ENCODE measurements at places on chromosomes 1 and 21.

- DNase-seq = peak; percentile 84
Measured at GRCh38 chr1:43007377-43008114, 48.9 kb upstream of the SLC2A1 start.

GRCh38 chr1:184559117-184559713 lies 172.4 kb downstream of the C1orf21 start:
- no peak for DNase-seq

DNA sequence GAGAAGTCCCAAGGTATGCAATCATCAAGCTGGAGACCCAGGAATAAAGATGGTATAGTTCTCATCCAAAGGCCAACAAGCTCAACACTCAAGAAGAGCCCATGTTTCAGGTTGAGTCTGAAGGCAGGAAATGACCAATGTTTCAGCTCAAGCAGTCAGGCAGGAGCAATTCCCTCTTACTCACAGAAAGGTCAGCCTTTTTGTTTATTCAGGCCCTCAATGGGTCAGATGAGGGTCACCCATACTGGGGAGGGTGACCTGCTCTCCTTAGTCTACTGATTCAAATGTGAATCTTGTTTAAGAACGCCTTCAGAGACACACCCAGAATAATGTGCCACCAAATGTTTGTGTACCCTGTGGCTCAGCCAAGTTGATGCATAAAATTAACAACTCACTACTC lies 262.4 kb downstream of the USP25 start:
- DNase-seq = no peak

DNA sequence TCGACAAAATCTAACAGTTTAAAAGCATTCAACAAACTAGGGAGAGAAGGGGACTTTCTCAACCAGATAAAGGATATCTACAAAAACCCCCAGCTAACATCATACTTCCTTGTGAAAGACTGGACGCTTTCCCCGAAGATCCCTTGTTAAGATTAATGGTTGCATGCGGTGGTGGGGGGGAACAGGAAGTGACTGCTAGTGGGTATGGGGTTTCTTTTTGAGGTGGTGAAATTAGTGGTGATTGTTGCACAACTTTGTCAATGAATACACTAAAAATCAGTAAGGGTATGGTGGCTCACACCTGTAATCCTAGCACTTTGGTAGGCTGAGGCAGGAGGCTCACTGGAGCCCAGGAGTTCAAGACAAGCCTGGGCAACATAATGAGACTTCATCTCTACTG lies 26.9 kb upstream of the EYA3 start:
- no peak for DNase-seq

- no peak for DNase-seq
Measured at GRCh38 chr1:15542388-15543250, 16.0 kb downstream of the DNAJC16 start.

DNA sequence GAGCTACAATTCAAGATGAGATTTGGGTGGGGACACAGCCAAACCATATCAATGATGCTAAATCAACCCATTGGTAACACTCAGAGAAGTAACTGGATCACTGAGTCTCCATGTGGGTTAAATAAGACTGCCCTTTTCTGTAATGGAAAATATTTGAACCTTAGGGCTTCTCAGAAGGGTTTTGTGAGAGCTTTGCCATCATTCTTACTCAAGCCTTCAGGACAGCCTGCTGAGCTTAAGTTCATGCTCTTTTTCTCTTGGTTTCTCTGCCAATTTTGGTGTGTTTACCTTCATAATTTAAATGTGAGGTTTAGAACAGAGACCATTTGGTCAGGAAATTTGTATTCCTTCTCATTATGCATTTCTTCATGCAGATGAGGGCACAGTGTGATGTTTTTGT lies 74.7 kb downstream of the DISC1 start:
- no peak for DNase-seq

DNA sequence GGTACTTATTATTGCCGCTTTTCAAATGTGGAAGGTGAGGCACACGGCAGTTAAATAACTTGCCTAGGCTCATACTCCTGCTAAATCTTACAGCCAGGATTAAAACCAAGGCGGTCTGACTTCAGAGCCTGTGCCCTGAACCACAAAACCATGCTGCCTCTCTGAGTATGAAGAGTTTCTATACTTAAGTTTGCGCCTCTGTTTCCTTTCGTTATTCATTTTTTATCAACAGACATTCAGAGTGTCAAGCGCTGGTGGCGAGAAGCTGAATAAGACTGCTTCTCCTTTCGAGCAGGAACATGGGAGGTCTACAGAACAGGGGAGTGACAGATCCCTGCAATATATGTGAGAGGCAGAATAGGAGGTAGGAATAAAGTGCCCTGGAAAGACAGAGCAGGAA lies 96.0 kb upstream of the DUSP10 start:
- no peak for DNase-seq

- no peak for DNase-seq
Measured at GRCh38 chr1:67687649-67688048, 2.6 kb downstream of the GADD45A start.

DNA sequence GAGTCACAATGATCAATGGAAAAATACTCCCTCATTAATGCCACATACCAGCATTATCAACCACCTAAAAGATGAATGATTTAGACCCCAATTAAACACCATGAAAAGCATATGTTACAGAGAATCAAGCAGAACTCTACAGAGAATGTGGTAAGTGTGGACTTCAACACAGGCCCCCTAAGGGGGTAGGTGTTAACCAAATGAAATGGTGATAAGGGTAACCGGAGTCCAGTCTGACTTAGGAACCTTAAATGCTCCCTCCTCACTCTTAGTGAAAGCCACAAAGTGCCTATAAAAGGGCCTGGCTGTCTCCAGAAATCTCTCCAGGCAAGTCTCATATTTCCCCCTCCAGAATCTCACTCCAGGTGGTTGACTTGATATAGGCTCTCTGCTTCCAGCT lies 149.2 kb upstream of the FOXD3 start:
- DNase-seq = no peak

DNA sequence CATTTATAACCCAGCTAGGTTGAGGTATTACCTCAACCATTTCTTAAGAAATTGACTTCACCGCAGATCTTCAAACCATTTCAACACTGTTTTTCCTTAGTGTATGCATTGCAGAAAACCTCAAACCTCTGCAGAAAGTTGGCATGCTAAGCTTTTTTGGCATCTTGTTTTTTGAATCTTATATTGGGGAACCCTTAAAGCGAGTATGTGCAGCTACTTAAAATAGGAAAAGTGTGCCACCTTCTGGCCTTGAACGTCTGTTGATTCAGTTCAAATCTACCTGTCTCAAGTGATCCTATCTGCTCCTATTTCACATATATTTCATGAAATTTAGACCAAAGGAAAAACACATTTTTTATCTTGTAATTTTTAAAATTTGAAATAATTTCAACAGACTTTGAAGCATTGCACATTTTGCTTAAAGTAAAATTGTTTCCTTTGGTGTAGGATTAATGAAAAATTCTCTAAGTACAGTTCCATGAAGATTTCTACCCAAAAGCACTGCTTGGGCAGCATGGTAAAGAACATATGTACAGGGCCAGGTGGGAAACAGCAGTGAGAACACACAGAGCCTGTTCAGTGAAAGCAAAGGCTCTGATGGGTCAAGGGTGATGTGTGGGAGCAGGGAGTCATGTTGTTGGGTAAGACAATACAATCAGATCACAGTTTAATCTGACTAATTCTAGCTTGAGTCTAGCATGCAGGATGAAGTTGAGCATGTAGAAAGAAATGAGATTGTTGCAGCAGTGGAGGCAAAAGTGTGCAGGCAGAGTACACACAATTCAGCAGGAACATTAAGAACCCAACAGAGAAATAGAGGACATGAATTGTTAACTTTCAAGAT lies 17.2 kb downstream of the HENMT1 start:
- peak; percentile 54 for DNase-seq

DNA sequence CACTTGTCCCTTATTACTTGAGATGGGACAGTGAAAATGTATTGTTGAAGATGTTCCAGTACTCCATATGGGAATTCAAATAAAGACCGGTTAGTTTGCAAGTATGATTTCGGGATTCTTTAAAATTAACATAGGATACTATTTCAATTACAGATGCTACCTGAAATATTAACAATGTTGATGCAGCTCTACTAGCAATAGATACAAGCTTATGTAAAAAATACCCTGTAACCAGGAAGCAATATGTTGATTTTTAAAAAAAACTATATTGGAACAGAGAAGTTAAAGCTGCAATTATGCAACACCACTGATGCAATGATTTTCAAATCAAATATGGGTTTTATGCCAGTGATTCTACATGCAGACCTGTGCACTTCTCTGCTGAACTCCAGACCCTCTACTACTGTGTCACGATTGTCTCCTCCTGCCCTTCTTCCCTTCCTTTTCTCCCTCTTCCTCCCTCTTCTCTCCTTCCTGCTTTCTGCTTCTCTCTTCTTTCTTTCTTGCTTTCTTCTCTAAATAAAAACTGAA lies 179.2 kb downstream of the ATP6V1G3 start:
- DNase-seq = no peak

- peak; percentile 23 for DNase-seq
Measured at GRCh38 chr1:82377201-82377884, 576.6 kb downstream of the ADGRL2 start.

- DNase-seq = no peak
Measured at GRCh38 chr1:180041582-180041981, 87.0 kb downstream of the CEP350 start.
